ENCODE measurements at places on chromosomes 11 and 22.

GRCh38 chr22:22810471-22810870 is 77.1 kb upstream of the IGLL5 start:
- DNase-seq: no peak

DNA sequence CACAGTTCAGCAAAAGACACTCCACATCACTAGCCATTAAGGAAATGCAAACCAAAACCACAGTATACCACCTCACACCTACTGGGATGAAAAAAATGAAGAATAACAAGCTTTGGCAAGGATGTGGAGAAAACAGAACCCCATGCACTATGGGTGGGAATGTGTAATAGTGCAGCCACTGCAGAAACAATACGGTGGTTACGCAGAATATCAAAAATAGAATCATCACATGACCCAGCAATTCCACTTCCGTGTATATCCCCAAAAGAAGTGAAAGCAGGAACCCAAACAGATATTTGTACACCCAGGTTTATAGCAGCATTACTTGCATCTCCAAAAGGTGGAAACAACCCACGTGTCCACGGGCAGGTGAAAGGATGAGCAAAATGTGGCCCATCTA is 20.8 kb downstream of the CARS1 start:
- DNase-seq: no peak

DNA sequence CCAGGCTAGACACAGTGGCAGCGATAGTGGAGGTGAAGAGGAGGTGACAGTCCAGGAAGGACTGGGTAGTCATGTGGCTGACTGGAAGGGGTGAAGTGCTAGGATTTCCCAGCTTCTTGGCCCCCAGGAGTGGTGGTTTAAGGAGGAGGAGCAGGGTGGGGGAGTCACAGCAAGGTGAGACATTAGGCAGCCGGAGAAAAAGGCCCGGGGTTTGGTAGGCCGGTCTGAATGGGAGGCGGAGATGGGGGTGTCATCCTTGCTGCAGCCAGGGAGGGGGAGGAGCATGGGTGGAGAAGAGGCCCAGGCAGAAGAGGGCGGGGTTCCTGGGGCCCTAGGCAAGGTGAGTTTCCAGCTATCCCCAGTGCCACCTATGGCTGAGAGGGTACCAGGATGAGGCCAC is 6.1 kb downstream of the SIPA1 start:
- DNase-seq: no peak

- DNase-seq: no peak
These were observed 1.5 kb downstream of the ATG13 start for GRCh38 chr11:46618837-46619236.

GRCh38 chr11:19196432-19196831 is 5.4 kb downstream of the CSRP3 start:
- no peak for DNase-seq

- no peak for DNase-seq
These were observed 384.9 kb downstream of the SHANK2 start for GRCh38 chr11:70867281-70868047.

GRCh38 chr11:58578136-58578634 is 678 bp upstream of the ZFP91 start:
- peak; percentile 99 for DNase-seq

DNA sequence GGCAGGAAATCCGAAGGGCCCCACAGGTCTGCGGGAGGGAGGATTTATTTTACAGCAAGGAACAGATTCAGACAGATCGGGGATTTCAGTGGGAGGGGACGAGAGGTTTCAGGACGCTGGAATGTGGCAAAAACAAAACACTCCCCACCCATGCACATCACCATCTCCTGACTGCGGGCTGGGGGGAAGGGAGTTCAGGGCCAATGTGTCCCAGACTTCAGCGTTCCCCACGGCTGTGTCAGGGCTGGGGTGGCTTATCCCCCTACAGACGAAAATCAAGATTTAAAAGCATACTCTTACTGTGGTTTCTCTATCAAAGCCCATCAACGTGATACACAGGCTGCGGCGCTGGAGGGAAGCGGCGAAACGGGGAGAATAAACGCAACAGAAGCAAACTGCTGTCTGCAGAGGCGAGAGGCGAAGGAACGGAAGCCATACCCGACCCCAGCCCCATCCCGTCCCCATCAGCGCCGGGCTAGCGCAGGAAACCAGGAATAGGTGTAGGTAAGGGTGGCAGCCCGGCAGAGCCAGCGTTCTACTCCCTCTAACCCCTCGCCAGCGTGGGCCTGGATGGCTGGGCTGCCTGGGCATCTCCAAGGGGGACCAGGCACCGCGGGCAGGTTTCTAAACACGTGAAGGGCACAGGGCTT is 2.7 kb downstream of the TENM4 start:
- no peak for DNase-seq

DNA sequence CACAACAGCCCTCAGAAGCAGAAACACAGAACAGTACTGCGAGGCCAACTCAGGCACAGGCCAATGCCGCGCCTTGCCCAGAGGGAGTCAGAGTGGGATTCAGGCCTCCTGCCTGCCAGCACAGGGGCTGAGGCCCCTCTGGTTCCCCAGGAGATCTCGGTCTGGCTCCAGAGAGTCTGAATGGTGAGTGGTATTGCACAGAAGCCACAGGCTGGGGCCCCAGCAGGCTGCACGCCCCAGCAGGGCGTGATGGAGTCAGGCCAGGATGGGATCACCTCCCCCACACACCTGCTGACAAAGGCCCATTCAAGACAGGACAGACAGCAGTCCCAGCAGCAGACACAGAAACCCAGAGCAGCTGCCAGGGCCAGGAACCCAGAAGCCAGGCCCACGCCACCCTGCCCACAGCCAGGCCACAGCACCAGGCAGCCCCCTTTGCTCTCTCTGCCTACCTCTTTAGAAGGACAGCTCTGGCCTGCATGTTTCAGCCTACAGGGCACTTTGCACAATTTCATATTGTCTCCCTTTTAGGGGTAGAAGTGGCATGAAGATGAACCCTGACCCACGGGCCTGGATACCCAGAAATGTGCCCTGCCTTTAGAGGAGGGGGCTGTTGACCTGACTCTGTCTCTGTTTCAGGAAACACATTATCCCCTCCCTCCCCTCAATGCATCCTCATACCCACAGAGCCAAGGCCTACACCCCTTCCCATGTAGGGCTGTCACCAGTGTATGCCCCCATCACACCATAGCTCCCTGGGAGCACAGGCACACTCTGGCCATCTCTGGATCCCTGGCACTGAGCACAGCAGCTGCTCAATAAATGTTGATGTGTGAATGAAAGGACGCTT is 6.1 kb downstream of the FXYD6 start:
- no peak for DNase-seq

DNA sequence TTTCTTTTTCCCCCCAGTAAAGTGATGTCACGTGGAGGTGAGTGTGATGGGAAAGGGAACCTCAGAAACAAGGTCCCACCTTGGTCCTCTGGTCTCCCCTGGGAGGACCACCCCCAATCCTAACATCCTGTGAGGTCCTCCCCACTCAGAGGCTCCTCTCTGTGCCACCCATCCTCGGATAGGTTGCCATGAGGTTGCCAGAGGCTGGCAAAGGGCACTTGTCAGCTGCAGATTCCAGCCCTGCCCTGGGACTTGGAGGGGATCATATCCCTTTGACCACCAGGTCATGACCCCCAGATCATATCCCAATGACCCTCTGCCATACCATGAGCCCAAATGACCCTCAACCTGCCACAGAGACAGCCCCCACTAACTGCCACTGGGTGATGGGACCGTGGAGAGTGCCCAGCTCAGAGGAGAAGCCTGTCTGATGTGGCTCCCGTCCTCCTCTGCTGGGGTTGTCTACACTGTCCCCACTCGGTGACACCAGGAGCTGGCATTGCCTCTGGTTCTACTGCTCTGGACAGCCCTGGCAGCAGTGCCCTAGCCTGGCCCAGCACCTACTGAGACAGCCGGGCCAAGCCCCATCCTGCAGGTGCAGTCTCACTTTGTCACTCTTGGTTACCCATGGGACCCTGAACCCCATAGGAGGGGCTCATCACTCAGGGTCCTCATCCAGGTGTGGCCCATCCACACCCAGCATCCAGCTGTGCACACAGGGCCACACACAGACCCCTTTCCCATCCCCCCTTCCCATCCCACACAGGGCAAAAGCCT is 90.2 kb upstream of the KCNQ1OT1 start:
- no peak for DNase-seq

GRCh38 chr11:105574974-105575373 is 34.9 kb upstream of the GRIA4 start:
- DNase-seq: no peak

- peak; percentile 69 for DNase-seq
These were observed 14.2 kb downstream of the TXN2 start for GRCh38 chr22:36467042-36467810.

DNA sequence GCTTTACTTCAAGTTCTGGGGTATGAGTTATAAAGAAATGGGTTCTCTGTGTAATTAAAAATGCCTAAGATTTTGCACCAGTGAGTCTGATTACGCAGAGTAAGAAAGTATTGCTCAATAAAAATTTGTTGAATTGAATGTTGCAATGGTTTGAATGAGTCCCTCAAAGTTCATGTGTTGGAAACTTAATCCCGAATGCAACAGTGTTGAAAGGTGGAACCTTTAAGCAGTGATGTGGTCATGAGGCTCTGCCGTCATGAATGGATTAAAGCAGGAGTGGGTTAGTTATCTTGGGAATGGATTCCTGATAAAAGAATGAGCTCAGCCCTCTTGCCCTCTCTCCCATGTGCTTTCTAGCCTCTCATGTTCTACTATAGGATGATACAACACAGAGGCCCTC is 52.6 kb upstream of the SESN3 start:
- DNase-seq: no peak

DNA sequence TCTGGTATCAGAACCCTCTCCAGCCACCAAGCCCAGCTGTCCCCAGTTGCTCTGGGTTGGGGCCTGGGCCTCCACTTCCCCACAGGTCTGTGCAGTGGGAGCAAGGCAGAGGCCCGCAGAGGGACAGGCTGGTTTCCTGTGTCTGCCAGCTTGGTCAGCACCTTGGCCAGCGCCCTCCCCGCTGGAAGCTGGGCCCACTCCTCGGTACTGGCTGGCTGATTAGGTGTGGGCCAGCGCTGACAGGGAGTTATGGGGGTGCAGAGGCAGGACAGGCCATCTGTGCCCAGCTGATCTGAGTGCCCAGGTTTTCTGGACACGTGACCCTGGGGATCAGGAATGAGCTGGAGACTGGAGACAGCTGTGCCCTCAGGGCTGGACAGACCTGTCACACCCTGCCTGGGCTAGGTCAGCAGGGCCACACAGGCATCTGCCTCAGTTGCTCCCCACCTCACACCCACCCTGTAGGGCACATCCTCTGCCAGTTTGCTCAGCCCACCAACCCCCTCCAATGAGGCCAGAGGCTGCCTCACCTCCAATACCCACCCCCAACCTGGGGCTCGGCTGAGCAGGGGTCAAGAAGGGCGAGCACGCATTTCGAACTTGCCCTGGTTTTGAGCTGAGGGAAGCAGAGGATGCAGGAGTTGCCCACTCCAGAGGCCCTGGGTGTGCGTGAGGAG is 175.3 kb downstream of the IGLL1 start:
- DNase-seq: no peak

GRCh38 chr22:31607696-31608095 is 54.3 kb downstream of the PISD start:
- DNase-seq: no peak

DNA sequence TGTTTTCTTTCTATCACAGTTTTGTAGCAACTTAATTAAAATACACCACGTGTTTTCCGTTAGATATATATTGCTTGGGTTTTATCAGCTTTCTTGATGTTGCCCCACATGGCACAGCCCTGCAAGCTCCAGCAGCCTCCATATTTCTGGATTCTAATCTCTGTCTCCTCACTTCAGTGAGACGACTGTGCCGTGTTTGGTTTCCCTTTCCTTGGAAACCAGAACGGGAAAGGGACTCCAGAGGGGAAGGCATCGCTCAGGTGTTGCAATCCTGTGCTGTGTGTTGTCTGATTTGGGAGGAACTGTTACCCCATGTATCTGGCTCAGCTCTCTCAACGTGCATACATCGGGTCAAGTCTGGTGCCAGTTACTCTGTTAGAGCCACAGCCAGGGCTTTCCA is 464.2 kb upstream of the B3GAT1 start:
- DNase-seq: no peak

DNA sequence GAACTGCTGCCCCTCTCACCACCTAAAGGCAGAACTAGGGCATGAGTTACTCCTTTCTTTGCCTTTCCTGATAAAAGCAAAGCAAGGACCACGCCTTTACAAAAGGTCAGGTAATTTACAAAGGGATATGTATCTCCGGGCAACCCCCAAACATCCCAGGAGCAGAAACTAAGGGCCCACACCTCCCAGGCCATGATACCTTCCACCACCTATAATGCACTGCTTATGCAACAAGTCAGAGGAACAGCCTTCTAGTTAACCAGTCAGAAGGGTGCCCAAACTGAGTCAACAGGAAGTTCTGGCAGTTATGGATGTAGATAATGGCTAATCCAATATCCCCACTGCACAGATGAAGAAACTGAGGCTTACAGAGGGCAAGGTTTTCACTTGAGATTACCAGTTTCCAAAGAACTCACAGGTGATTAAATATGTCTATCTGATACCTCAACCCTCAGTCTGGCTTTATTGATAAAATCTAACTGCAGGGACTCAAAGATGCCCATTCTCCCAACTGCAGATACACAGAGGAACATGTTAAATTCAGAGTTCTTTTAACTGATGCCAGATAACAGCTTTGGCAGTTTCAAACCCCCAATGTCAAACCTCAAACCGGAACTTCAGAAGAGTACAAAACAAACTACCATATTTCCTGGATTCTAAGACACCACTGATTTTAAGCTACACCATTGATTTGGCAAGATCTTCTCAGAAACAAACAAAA is 16.8 kb upstream of the CASTOR1 start:
- no peak for DNase-seq

GRCh38 chr11:130653838-130654636 is 205.6 kb downstream of the ADAMTS15 start:
- no peak for DNase-seq

Data from NCI-H2029 treated with DMSO at 0.1 percent for 48 hours (cell line).